Motor neuron (in vitro differentiated cells): ENCODE measurements at places on chromosomes 5 and 9.
A peak's percentile ranks its signal among the peaks of the same experiment; 100 is the strongest.

DNA sequence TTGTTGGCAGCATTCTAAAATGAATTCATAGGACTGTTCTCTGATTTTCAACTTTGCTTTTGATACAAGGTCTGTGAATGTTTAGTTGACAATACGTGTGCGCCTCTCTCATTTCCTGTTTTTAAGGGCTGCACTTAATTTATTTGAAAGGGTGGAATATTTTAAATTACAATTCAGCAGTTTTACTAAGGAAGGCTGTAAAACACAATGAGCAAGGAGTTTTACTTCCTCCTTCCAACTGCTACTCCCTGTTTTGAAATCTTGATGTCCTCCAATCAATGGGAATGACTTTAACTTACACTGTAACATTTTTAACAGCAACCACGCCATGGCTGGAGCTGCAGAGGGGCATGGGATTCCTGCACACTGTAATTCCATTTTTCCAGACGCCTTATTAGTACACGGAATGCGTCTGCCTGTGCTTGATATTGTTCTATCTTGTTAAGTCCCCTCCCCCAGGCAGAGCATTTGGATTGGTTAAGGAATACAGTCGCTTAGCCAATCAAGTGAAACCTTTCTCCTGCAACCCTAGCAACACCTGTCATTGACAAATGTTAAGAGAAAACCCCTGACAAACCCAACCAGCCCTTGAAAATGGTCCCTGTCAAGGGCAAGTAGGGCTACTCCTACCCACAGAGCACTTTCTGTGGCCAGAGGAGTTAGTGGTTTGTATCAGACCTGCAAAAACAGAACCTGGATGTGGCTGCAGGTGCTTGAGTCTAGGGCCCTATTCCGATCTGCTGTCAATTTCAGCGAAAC lies 12.5 kb upstream of the ZSWIM6 start:
- ATAC-seq: peak; percentile 87

DNA sequence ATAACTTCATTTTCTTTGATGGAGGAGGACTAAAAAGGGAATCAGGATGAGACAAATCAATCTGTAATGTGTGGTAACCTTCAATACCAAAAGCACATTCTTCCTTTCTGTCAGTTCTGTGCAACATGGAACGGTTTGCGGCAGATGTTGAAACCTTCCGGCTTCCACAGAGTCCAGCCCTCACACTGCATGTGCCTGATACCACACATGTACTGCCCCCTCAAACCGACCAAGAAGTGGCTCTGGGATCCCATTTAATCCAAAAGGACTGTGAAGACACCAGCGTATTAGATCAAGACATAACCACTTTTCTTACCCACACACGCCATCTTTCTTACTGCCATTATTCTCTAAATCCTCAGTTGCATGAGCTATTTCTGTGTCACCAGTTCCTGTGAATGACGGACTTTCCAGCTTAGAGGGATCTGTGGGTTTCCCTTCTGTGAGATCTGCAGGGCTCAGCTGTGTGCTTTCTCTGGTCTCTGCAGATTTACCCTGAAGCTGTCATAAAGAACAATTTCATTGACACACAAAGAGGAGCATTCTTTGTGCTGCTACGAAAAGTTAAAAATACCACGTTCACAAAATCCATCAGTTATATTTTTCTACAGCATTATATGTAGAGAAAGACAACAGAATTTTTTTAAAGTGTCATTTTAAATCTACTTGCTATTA lies 25.8 kb downstream of the NSUN2 start:
- no peak for ATAC-seq

DNA sequence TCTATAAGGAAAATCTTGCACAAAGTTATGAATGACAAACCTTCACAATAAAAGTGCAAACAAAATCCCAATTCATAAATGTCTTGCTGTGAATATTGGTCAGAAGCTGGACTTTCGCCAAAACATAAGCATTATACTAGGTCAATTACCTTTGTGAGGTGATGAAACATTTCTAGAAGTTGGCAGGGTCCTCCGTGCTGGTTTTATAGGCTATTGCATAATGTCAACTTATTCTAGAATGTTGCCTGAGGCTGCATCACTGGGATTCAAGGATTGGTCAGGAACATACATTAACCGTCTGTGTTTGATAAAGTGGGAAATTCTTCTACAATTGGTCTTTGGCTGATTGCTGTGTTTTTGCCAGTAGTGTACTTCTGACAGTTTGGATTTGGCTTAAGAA lies 49.8 kb upstream of the PALM2AKAP2 start:
- ATAC-seq: no peak

DNA sequence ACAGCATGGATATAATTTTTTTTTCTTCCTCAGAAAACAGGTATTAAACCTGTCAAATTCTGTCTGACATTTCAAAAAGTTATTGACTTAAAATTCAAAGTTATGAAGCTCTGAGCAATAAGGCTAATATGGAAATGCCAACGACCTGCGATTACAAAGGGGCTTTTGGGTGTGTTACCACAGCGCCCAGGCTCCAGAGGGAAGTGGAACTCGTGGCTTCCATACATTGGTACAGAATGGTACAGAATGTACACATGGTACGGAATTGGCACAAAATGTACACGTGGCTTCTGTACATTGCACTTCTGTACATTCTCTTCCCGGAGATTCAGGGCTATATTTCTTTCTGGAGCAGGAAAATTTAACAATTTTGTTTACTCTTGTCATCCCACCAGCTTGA lies 225.1 kb upstream of the TBCA start:
- no peak for ATAC-seq

- peak; percentile 44 for ATAC-seq
Measured at GRCh38 chr9:91424403-91425176, 958 bp upstream of the NFIL3 start.

GRCh38 chr5:110736753-110737152 lies 2.1 kb upstream of the SLC25A46 start:
- no peak for ATAC-seq

DNA sequence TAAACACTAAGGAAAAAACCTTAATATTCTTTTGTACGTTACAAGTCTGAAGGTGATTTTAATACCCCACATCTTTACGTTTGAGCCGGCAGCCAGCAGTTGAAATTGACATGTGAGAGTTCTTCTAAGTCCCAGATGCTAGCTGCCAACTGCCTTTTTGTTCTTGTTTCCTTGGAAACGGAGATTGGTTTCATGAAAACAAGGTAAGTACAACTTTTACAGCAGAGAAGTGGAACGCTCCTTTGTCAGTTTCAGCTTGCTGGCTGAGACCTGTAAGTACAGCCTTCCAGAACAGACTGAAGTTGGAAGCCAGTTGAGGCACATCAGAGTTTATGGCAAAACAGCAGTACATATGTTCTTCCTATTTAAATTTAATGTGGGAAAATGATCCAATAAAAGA lies 1018.4 kb upstream of the ARRDC3 start:
- ATAC-seq: no peak

DNA sequence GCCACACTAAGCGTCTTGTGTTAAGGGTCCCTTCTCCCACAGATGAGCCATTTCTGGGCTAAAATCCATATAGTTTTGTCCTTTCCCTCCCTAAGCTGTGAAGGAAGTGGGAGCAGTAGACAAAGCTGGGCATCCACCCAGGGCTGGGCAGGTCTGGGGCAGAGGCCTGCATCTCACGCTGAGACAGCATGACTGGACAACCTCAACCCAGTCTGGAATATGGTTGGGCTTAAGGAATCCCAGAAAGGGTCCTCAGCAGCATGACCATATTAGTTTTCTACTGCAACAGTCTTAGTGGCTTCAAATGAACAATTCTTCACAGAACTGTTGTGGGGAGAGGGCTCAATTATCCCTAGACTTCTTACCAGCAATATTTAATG lies 173.8 kb downstream of the AUH start:
- ATAC-seq: peak; percentile 78

GRCh38 chr5:3377831-3378230 lies 217.8 kb upstream of the IRX1 start:
- no peak for ATAC-seq

DNA sequence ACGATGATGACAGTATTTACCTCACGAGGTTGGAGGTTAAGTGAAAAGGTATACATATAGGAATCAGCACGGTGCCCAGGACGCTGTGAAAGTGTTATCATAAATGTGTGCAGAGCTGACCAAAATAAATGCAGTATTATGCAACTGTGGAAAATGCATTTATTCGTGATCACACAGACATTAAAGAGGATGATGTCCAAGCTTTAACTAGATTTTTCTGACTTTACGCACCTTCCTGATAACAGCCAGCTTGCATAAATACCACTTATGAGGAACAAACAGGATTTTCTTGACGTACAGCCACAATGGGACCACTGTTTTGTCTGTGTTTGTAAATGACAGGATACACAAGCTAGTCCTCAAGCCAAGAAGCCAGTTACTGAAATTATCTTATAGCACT lies 71.4 kb upstream of the ATP10B start:
- no peak for ATAC-seq

GRCh38 chr5:142840575-142840974 lies 70.4 kb downstream of the ARHGAP26 start:
- peak; percentile 62 for ATAC-seq

- ATAC-seq: no peak
Measured at GRCh38 chr9:132127888-132128534, 33.8 kb upstream of the NTNG2 start.

DNA sequence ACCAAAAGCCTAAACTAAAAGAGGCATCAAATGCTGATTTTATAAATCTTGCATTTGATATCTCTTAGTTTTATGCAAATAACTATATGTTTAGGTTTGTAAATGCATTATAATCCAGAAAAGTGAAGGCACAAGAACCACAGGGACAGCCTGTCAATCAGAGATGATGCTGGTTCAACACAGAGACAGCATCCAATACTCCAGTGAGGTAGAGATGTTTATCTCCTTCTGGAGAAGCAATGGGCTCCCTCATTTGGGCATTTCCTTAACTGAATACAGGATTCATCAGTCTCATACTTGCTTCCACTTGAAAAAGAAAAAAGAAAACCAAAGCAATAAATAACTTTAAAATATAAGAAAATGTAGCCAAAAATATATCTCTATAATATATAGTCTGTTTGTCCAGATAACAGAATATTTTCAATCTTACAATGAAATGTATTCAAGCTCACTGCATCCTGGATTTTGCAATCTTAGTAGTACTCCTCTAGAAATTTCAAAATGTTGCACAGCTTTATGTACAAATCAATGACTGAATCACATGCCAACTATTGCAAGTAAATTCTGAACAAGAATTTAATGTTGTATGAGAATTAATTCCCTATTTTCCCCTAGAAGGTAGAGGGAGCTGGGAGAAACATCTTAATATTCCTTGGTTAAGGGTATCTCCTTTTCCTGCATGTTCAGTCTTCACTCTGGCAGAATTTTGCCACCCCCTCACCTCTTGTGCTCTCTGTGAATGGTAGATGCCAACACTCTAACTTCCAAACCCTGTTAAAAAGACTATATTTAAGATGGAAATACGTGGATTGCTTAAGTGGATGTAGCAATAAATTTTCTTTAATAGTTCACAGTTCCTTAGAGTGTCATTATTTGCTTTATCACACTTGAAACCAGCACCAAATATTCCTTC lies 191.1 kb upstream of the GAS1 start:
- ATAC-seq: no peak

DNA sequence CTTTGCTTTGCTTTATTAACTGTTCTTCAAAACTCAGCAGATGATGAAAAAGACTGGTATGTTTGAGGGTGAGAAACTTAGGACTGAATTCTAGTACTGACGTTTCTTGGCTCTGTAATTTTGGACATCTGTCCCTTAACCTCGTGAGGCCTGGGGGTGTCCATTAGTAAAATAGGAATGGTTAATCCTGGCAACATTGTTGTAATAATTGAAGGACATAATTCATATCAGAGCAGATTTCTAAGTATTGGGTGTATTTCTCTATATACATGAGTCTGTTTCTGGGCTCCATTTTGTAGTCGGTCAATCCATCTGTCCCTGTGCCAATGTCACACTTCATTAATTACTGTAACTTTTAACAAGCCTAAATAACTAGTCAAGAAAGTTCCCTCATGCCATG lies 206.7 kb downstream of the MAST4 start:
- ATAC-seq: no peak

- no peak for ATAC-seq
Measured at GRCh38 chr5:139915266-139915665, 119.7 kb downstream of the PSD2 start.

DNA sequence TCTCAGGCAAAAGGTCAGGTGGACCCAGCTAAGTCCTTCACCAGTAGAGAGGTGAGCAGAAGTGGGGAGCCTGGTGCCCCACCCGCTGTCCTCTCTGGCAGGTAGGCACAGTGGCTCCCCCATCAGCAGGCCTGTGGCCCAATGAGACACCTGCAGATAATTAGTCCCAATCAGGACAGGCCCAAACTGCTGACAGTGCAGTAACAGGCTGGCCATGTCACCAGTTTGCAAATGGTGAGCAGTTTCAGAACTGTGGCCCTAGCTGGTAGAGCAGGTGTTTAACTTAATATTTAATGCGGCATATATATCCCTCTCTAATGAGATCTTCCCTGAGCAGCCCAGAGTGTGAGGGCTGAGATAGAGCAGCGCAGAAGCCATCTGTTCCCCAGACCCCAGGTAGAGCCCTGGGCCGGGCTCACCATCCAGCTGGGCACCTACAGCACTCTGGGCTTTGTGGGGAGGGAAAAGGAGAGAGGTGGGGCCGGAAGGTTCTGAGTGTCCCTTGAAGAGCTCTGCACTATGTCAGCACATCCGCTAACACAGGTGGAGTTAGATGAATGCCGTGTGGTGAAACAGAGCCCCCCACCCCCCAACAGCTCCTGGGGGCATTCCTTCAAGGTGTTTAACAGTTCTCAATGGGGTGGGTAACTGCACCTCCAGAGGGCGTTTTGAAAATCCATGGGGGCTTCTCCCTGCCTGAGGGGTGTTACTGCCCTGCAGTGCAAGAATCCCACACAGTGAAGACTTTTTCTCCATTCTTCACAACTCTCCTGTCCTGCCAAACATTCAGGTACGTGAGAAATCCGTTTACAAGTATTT lies 120.5 kb downstream of the PAX5 start:
- peak; percentile 20 for ATAC-seq

DNA sequence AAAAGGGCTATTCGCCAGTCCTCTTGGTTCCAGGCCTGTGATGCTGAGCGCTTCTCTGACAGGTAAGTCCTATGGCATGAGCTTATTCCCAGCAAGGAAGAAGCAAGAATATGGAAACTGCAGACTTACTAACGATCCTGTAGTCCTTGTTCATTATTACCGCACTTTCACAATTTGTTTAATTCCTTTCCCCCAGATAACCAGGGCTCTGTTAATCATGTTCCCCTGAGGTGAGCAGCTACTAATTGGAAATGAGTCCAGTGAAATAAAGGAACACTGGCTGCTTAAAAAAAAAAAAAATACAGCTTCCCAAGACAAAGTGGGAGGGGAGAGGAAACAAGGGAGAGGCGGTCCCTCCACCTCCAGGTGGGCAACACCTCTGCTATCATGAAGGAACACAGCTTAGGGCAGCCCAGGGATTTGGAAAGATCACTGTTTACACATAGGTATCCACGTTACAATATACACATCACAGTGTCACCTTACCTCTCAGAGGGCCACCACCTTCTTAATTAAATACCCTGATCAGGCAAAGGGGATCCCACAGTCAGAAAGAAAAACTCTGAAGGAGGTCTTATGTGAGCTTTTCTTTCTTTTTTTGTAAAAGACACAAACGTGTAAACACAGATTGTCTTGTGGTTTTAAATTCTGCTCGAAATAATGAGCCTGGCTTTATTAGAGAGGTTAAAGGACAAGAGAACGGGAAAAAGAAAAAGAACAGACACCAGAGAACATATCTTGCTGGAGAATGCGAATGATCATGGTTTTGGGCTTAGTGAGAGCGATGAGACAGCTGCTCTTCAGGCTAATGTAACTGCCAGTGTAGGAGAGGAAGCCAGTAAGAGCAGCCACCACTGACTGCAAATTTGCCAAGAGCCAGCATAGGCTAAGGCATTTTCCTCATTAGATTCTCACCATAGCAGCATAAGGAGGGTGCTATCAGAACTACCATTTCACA lies 258.6 kb downstream of the CRB2 start:
- no peak for ATAC-seq

GRCh38 chr9:122213589-122214413 lies 15.0 kb downstream of the LHX6 start:
- ATAC-seq: peak; percentile 95
